ENCODE measurements at places on chromosomes 5 and 9.

GRCh38 chr5:18712936-18713485 lies 1078.8 kb downstream of the TAF11L14 start:
- H3K27me3 ChIP-seq, result no peaks in the 10 kb centered on the region
- H3K4me1 ChIP-seq, result no peaks in the 10 kb centered on the region
- no peaks in the 10 kb centered on the region for H3K36me3 ChIP-seq
- no peak overlapping the region for H3K27ac ChIP-seq
- no peak for DNase-seq

- no peak for DNase-seq
- H3K27ac ChIP-seq, result no peak overlapping the region
- H3K4me3 ChIP-seq, result no peak overlapping the region
Measured at GRCh38 chr9:14746626-14747025, 24.1 kb upstream of the CER1 start.

- no peaks in the 10 kb centered on the region for H3K36me3 ChIP-seq
- H3K4me1 ChIP-seq, result peaks cover 7% of the 10 kb centered on the region
- no peaks in the 10 kb centered on the region for H3K27me3 ChIP-seq
Measured at GRCh38 chr9:137435980-137436760, 5.0 kb downstream of the ENTPD8 start.

DNA sequence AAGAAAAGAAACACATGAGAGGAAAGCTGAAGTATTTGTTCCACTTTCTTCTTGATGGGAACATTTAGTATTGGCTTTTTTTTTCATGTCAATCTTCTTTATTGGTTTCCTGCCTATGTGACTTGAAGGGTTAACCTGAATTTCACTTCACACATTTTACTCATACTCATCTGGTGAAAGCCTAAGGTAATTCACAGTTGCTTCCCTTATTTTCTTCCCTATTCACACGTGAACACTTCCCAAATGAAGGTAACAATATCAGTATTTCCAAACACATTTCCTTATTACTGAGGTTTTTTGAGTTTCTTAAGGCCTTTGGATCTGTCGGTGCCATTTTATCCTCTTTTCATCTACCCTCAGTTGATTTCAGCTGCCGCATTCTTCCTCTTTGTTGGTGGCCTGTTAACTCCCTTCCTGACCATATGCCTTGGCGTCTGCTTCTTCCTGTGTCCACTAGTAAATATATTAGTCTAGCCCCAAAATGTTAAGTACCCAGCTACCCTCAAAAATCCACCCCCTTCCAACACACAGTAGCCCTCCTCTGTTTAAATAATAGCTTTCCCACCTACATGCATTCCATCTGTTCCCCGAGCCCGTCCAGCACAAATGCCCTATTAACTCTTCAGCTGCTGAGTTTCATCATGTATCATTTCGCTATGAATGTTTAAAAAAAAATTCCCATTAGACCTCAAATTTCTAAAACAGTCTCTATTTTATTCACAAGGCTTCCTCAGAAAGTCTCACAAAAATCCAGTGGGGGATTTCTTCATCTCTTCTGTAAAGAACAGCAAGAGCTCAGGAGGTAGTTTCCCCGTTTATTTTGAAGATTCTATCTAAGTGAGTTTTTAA lies 97.3 kb downstream of the USP20 start:
- H3K27ac ChIP-seq, result peak overlapping the region; percentile 35
- H3K4me3 ChIP-seq, result no peak overlapping the region
- no peaks in the 10 kb centered on the region for H3K27me3 ChIP-seq
- no peaks in the 10 kb centered on the region for H3K36me3 ChIP-seq
- DNase-seq, result no peak

- H3K36me3 ChIP-seq, result no peaks in the 10 kb centered on the region
- H3K4me1 ChIP-seq, result no peaks in the 10 kb centered on the region
- no peak overlapping the region for H3K4me3 ChIP-seq
- H3K27ac ChIP-seq, result no peak overlapping the region
Measured at GRCh38 chr5:135010502-135011354, 23.3 kb downstream of the PITX1 start.

- no peaks in the 10 kb centered on the region for H3K27me3 ChIP-seq
- no peak overlapping the region for H3K4me3 ChIP-seq
- DNase-seq, result no peak
- H3K4me1 ChIP-seq, result no peaks in the 10 kb centered on the region
- H3K36me3 ChIP-seq, result no peaks in the 10 kb centered on the region
- no peak overlapping the region for H3K27ac ChIP-seq
Measured at GRCh38 chr5:83026516-83026915, 50.7 kb downstream of the TMEM167A start.

GRCh38 chr5:105088102-105088501 lies 1525.5 kb upstream of the NUDT12 start:
- H3K27me3 ChIP-seq, result no peaks in the 10 kb centered on the region
- no peaks in the 10 kb centered on the region for H3K36me3 ChIP-seq
- H3K27ac ChIP-seq, result no peak overlapping the region
- H3K4me3 ChIP-seq, result no peak overlapping the region
- no peaks in the 10 kb centered on the region for H3K4me1 ChIP-seq
- no peak for DNase-seq

DNA sequence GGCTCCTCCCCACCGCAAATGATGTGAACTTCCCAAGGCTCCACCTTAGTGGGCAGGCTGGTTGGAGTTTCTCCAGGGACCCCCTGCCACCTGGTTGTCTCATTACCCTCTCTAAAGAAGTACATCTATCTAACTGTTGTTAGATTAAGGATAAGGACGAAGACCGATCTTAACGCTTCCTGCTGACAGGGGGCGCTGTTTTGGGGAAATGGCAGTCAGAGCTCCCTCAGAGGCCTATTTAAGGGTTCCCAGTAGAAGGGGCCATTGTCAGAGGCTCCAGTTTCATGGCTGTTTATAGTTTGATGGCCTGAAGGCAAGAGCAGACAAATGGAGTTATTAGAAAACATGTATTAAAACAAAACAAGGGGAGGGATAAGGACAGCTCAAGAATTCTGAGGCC lies 100.1 kb downstream of the SPEF2 start:
- no peak for DNase-seq
- no peaks in the 10 kb centered on the region for H3K4me1 ChIP-seq
- H3K27ac ChIP-seq, result no peak overlapping the region
- H3K27me3 ChIP-seq, result no peaks in the 10 kb centered on the region
- no peak overlapping the region for H3K4me3 ChIP-seq

GRCh38 chr9:91312717-91313325 lies 48.9 kb downstream of the AUH start:
- H3K27ac ChIP-seq, result no peak overlapping the region
- H3K4me1 ChIP-seq, result no peaks in the 10 kb centered on the region
- no peak for DNase-seq
- no peaks in the 10 kb centered on the region for H3K36me3 ChIP-seq
- no peak overlapping the region for H3K4me3 ChIP-seq
- H3K27me3 ChIP-seq, result no peaks in the 10 kb centered on the region

DNA sequence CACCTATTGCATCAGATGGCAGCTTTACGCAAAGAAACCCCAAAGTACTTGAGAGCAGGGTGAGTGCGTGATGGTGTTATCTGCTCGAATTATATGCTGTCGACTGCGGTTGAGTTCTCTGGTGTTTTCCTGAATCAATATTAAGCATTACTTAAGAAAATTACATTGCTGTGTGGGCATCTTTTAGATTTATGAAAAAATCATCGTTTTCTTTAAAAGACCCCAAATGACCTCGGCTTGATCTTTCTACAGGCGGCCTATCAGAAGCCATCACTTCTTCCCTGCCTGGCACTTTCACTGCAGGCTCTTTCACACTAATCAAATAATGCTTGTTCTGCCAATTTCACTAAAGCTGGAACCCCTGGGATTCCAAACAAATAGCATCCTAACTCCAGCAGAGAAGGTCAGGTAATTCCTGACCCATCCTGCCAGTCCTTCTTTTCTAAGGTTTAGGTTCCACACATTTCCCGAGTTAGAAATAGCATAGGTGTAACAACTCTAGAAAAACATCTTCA lies 1.7 kb downstream of the UBE2QL1 start:
- no peak for DNase-seq
- H3K27ac ChIP-seq, result no peak overlapping the region
- peaks cover 10% of the 10 kb centered on the region for H3K4me1 ChIP-seq
- no peaks in the 10 kb centered on the region for H3K36me3 ChIP-seq
- no peak overlapping the region for H3K4me3 ChIP-seq

GRCh38 chr9:3578786-3579185 lies 53.0 kb upstream of the RFX3 start:
- no peak overlapping the region for H3K27ac ChIP-seq
- no peak overlapping the region for H3K4me3 ChIP-seq
- DNase-seq, result no peak
- no peaks in the 10 kb centered on the region for H3K36me3 ChIP-seq
- no peaks in the 10 kb centered on the region for H3K27me3 ChIP-seq
- no peaks in the 10 kb centered on the region for H3K4me1 ChIP-seq

DNA sequence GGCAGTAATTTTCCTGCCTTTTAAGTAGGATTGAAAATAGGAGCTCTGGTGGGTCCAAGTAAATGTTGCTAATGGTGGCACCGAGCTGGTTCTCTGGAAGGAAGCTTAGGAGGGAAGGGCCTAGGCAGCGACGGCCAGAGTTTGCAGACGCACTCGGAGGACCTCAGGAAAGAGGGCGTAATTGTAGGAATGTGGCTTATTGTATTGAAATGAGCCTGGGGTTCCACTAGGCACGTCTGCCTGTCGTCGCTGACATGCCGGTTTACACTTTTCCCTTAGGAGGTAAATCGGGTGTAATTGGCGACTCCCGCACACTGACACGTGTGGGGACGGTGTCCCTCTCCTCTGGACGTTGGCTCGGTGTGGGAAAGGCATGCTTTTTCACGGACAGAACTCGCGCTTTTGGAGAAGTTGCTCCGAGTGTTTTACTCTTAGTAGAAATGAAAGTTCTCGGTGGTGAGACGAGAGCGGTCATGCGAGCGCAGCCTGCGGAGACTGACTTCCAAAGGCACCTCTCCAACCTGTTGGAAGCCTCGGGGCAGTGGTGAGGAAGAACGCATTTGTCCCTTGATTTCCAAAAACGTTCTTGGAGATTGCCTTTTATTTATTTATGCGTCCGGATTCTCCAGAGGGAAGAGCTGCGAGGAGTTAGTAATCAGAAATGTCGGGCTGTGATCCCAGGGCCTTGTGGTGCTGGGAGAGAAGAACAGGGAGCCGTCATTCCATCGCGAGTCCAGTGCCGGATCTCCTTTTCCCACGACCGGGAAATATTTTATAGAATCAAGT lies 1.3 kb downstream of the NR4A3 start:
- H3K27ac ChIP-seq, result peak overlapping the region; percentile 99
- no peaks in the 10 kb centered on the region for H3K27me3 ChIP-seq
- peaks cover 4% of the 10 kb centered on the region for H3K4me1 ChIP-seq
- no peaks in the 10 kb centered on the region for H3K36me3 ChIP-seq
- peak; percentile 48 for DNase-seq
- H3K4me3 ChIP-seq, result peak overlapping the region; percentile 96

DNA sequence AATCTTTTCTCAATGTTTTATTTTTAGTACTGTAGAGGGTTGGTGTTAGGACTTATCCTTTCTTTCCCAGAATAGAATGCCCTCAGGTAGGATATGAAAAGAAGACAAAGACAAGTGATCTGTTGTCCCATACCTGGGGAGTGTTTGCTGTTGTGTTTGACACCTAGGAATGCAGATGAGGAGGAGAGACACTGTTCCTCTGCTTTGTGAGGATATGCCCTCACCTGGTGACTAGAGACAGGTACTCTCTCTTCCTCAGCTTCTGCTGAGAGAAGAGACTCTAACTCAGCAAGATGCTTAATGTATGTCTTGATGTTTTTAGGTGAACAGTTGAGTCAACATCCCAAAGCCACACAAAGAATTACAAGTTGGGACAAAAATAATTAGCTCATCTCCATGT lies 468.4 kb downstream of the PRR16 start:
- no peaks in the 10 kb centered on the region for H3K4me1 ChIP-seq
- H3K27me3 ChIP-seq, result no peaks in the 10 kb centered on the region

GRCh38 chr9:23088932-23089364 lies 642.3 kb downstream of the DMRTA1 start:
- no peaks in the 10 kb centered on the region for H3K36me3 ChIP-seq
- DNase-seq, result no peak
- no peaks in the 10 kb centered on the region for H3K4me1 ChIP-seq
- H3K27ac ChIP-seq, result no peak overlapping the region

DNA sequence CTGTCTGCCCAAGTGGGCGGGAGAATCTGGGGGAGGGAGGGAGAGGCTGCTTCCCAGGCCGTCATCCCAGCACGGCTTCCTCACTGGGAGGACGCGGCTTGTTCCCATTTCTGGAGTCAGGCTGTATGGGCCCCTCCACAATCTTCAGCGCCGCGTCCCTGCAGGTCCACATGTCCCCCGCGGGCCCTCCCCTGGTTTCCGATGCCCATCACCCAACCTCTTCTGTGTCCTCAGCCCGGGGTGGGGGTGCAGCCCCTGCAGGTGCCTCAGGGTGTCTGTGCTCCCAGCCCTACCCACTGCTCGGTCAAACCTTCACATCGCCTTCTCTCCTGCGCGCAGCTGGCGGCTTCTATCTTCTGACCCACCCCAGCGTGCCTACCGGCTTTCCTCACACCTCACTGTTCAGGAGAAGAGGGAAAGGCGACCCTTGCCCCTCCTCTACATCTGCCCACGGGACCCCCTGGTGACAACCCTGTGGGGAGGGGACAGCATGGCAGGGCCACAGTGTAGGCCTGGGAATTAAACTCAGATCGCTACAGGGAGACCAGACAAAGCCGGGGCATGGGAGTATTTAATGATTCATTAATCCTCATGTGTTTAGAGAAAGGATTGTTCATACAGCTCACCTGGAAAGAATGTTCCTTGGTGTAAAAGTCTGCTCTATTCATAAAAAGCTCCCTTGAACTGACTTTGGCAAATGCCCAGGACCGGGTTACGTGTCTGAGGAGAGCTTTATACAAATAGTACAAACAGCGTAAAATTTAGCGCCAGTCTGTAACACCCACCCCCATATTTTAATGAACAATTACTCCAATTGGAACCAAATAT lies 145.1 kb downstream of the IRX1 start:
- no peaks in the 10 kb centered on the region for H3K36me3 ChIP-seq
- no peak for DNase-seq
- no peaks in the 10 kb centered on the region for H3K27me3 ChIP-seq
- H3K27ac ChIP-seq, result no peak overlapping the region
- no peak overlapping the region for H3K4me3 ChIP-seq

- no peak for DNase-seq
- H3K27me3 ChIP-seq, result no peaks in the 10 kb centered on the region
- no peaks in the 10 kb centered on the region for H3K4me1 ChIP-seq
- H3K4me3 ChIP-seq, result no peak overlapping the region
- H3K27ac ChIP-seq, result no peak overlapping the region
- no peaks in the 10 kb centered on the region for H3K36me3 ChIP-seq
Measured at GRCh38 chr5:155768332-155768731, 558.6 kb upstream of the SGCD start.

- no peaks in the 10 kb centered on the region for H3K36me3 ChIP-seq
- H3K4me3 ChIP-seq, result no peak overlapping the region
Measured at GRCh38 chr5:98314292-98314691, 459.2 kb upstream of the RGMB start.

- no peak for DNase-seq
- no peaks in the 10 kb centered on the region for H3K4me1 ChIP-seq
- no peaks in the 10 kb centered on the region for H3K27me3 ChIP-seq
- H3K27ac ChIP-seq, result no peak overlapping the region
- H3K4me3 ChIP-seq, result no peak overlapping the region
- no peaks in the 10 kb centered on the region for H3K36me3 ChIP-seq
Measured at GRCh38 chr5:107213025-107213424, 457.7 kb downstream of the EFNA5 start.

All from ovary (tissue), 10 donors.